Activated naive CD8-positive, alpha-beta T cell treated with anti-CD3 and anti-CD28 coated beads, Interleukin-2, amount 50 U/mL, for 24 hours (primary cell): ENCODE measurements at places on chromosomes 2 and 18.

DNA sequence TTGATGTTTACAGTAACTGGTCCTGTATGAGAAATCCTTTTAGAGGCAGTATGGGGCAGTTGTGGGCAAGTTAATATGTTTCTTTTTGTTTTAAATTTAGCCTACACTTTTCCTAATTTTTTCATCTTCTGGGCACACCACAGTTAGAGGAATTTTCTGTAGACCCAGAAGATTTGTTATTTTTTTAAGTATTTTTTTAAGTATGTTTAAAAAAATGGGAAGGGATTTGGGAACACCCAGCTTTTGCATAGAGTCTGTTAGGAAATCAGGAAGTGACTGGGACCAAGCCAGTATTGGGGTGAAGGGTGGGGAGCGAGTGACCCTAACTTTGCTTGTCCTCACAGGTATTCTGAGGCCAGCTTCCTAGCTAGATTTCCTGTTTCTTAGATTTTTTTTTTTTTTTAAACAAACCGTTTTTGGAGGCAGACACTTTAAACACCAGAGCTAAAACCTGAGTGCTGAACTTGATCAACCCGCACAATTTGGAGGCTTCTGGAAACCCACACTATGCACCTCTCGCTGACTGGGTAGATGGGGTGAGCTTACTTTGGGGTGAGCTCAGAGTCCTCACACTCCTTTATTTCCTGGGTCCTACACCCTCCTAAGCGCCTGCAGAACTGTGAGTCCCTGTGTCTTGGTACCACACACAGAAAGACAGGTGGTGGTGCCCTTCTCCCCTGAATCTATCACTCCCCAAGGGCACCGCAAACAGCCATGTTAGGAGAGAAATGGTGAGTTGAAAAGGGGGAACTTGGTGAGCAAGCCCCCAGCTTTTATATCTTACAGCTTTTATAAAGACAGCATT lies 5.2 kb downstream of the GATA6 start:
- peaks cover 2% of the 10 kb centered on the region for H3K36me3 ChIP-seq
- peaks cover 6% of the 10 kb centered on the region for H3K4me1 ChIP-seq
- H3K4me3 ChIP-seq: no peak overlapping the region
- H3K27me3 ChIP-seq: peaks cover 61% of the 10 kb centered on the region
- H3K27ac ChIP-seq: no peak overlapping the region

DNA sequence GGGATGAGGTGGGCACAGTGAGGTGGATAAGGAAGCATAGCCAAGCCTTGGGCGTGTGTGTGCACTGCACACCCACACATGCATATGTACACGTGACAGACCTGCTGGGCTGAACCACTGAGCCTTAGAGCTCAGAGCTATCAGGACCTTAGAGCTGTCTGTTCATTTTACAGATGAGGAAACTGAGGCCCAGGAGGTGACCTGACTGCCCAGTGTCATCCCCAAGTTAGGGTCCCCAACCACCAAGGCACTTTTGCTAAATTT lies 8.2 kb upstream of the SNED1 start:
- no peak for DNase-seq
- no peaks in the 10 kb centered on the region for H3K27me3 ChIP-seq
- H3K27ac ChIP-seq: no peak overlapping the region
- no peaks in the 10 kb centered on the region for H3K4me1 ChIP-seq
- no peaks in the 10 kb centered on the region for H3K36me3 ChIP-seq

GRCh38 chr2:233429175-233429897 lies 75.0 kb downstream of the DGKD start:
- peaks cover 65% of the 10 kb centered on the region for H3K4me1 ChIP-seq
- H3K27me3 ChIP-seq: no peaks in the 10 kb centered on the region
- H3K27ac ChIP-seq: no peak overlapping the region
- H3K4me3 ChIP-seq: no peak overlapping the region
- DNase-seq: no peak
- H3K36me3 ChIP-seq: peaks cover 43% of the 10 kb centered on the region

- peaks cover under 1% of the 10 kb centered on the region for H3K27me3 ChIP-seq
- H3K36me3 ChIP-seq: peaks cover 2% of the 10 kb centered on the region
- H3K27ac ChIP-seq: no peak overlapping the region
- no peak for DNase-seq
- H3K4me3 ChIP-seq: no peak overlapping the region
- H3K4me1 ChIP-seq: peaks cover 6% of the 10 kb centered on the region
Measured at GRCh38 chr2:15116830-15117229, 444.3 kb downstream of the NBAS start.

DNA sequence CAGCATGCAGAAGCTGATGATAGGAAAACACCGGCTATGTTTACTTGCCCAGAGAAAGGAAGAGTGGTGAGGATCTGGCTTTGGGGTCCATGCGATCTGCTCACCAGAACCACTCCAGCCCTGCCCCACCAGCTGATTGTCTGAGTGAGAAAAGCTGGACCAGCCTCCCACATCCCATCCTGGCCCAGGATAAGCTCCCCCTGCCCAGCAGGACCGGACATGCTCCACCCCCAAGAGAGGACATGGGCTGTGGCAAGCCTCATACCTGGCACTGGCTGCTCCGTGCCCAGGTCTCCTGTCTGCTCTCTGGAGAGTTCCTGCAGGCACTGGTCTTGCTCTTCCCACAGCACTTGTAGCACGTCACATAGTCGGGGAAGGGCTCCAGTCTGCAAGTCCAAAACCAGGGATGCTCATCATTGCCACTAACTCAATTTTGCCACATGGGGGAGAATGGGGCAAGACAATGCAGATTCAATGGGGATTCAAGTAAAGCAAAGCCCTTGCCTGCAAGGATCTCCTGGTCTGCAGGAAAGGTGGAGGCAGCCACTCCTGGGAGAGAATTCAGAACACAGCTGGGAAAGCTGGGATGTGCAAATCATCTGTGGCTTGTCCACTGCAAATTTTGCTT lies 30.0 kb downstream of the SCTR start:
- H3K27ac ChIP-seq: no peak overlapping the region
- peaks cover 2% of the 10 kb centered on the region for H3K36me3 ChIP-seq
- no peak for DNase-seq

GRCh38 chr2:77391119-77391518 lies 131.1 kb downstream of the LRRTM4 start:
- no peak overlapping the region for H3K27ac ChIP-seq
- H3K27me3 ChIP-seq: no peaks in the 10 kb centered on the region
- H3K4me3 ChIP-seq: no peak overlapping the region
- no peaks in the 10 kb centered on the region for H3K36me3 ChIP-seq

- no peak overlapping the region for H3K27ac ChIP-seq
- no peak for DNase-seq
- no peak overlapping the region for H3K4me3 ChIP-seq
- no peaks in the 10 kb centered on the region for H3K27me3 ChIP-seq
- no peaks in the 10 kb centered on the region for H3K4me1 ChIP-seq
- H3K36me3 ChIP-seq: no peaks in the 10 kb centered on the region
Measured at GRCh38 chr18:7604361-7604760, 37.2 kb downstream of the PTPRM start.

DNA sequence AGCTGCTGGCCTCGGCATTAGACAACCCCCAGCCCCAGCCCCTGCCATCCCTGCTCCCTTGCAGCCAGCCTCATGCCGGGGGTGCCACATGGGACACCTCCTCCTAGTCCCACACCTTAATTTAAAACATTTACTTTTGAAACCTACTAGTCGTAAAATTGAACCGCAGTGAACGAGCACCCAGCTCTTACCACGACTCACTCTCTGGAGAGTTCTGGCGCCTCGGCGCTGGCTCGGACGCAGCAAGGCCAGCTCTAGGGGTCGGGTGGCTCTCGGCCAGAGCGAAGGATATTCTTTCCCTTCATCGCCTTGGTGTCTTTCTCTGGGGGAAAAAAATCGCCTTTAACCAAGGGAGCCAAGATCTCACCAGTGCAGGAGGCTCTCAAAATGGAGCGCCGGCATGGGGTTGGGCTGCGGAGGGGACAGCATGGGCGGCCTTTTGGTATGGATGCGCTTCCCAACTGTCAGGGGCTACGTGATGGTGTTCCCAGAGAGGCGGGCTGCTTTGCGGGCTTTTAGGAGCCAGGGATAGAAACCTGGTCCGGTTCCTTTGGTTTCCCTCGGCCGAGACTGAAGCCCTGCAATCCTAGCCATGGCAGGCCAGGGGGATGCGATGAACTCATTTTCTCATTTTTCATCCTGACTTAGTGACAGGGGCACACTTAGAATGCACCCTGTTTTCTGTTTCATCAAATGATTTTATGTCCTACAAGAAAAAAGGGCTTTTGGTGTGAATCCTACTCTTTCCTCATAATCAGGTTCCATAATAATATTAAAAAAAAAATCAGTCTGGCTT lies 2.0 kb downstream of the HPCAL1 start:
- H3K36me3 ChIP-seq: peaks cover 4% of the 10 kb centered on the region
- peak overlapping the region; percentile 97 for H3K4me3 ChIP-seq
- peaks cover 70% of the 10 kb centered on the region for H3K4me1 ChIP-seq
- peak overlapping the region; percentile 80 for H3K27ac ChIP-seq

DNA sequence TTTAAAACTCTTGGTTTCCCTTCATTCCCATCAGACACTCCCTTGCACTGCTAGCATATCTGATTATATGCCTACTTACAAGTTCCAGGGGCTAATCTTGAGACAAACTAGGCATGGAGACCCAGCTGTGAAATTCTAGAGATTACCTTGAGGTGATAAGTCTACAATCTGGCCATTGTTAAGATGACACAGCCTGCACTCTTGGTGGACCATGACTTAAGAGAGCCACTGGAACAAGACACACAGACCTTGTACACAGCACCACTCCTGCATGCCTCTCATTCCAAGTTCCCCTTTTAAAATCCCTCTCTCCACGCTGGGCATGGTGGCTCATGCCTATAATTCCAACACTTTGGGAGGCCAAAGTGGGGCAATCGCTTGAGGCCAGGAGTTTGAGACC lies 387.2 kb upstream of the DCC start:
- no peak overlapping the region for H3K4me3 ChIP-seq
- no peaks in the 10 kb centered on the region for H3K36me3 ChIP-seq
- no peak for DNase-seq
- H3K27me3 ChIP-seq: no peaks in the 10 kb centered on the region
- H3K4me1 ChIP-seq: no peaks in the 10 kb centered on the region
- no peak overlapping the region for H3K27ac ChIP-seq

- H3K4me1 ChIP-seq: peaks cover 1% of the 10 kb centered on the region
- H3K4me3 ChIP-seq: no peak overlapping the region
- peaks cover 29% of the 10 kb centered on the region for H3K36me3 ChIP-seq
- H3K27ac ChIP-seq: no peak overlapping the region
Measured at GRCh38 chr2:143505542-143505941, 376.3 kb downstream of the ARHGAP15 start.

DNA sequence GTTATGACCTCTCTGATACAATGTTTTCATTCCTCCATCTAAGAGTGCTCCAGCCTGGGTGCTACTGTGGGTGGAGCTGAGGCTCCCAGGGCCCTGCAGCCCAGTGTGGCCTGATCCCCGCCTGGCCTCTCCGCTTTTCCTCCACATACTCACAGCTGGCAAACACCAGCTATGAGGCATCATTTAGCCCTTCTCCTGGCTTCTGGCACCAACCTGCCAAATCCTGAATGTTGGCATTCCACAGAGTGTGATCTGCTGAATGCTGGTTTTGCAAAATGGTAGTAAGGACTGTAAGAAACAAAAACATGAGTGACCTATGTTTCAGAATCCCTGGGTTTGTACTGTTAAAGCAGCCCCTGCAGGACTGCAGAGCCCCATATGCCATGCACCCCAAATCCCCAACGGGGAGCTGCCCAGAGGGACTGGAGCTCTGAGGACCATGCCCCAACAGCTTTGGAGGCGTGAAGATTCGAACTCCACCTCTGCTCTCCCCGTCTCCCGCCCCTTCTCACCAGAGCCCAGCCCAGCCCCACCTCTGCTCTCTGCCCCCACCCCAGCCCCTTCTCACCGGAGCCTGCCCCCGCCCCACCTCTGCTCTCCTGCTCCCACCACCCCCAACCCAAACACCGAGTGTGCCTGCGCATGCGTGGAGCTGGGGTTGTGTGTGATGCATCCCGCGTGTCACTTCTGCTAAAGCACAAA lies 4.2 kb downstream of the SLC66A2 start:
- H3K27ac ChIP-seq: no peak overlapping the region
- peaks cover 12% of the 10 kb centered on the region for H3K36me3 ChIP-seq
- no peak overlapping the region for H3K4me3 ChIP-seq
- no peak for DNase-seq
- peaks cover 50% of the 10 kb centered on the region for H3K4me1 ChIP-seq

- peaks cover 10% of the 10 kb centered on the region for H3K27me3 ChIP-seq
- DNase-seq: no peak
- no peaks in the 10 kb centered on the region for H3K4me1 ChIP-seq
- no peak overlapping the region for H3K27ac ChIP-seq
- no peak overlapping the region for H3K4me3 ChIP-seq
Measured at GRCh38 chr2:234770031-234770506, 181.7 kb upstream of the SH3BP4 start.

DNA sequence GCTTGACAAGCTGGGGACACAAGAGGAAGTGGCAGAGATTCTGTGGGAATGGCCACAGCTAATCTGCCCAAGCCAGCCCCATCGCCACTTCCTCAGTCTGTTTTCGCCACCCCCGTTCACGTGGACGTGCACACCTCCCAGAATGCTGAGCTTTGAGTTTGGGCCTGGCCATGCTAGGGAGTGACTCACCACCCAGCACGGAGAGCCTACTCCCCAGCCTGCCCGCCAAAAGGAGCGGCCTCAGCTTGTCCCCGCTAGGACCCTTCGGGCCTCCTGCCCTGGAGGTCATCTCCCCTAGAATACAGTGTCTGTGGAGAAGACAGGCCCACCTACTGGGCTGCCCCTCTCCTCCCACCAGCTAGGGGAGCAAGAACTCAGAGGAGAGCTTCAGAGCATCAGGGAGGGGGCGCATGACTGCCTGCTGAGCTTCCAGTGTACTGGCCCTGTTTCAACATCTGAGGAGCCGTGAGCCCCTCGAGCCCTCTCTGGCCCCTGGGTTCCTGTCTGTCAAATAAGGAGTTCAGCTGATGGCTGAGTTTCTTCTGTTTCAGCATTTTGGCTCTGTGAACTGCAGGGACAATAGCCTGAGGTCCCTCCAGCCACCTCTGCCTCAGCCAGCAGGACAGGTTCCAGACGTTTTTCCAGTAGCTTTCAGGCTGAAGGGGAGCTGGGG lies 5.1 kb downstream of the SLC35F6 start:
- no peak overlapping the region for H3K4me3 ChIP-seq
- H3K36me3 ChIP-seq: peaks cover 7% of the 10 kb centered on the region
- H3K27ac ChIP-seq: no peak overlapping the region
- H3K27me3 ChIP-seq: no peaks in the 10 kb centered on the region

GRCh38 chr2:71721362-71721665 lies 268.0 kb downstream of the DYSF start:
- H3K36me3 ChIP-seq: no peaks in the 10 kb centered on the region
- H3K4me3 ChIP-seq: no peak overlapping the region
- H3K27ac ChIP-seq: no peak overlapping the region
- H3K27me3 ChIP-seq: peaks cover 3% of the 10 kb centered on the region

DNA sequence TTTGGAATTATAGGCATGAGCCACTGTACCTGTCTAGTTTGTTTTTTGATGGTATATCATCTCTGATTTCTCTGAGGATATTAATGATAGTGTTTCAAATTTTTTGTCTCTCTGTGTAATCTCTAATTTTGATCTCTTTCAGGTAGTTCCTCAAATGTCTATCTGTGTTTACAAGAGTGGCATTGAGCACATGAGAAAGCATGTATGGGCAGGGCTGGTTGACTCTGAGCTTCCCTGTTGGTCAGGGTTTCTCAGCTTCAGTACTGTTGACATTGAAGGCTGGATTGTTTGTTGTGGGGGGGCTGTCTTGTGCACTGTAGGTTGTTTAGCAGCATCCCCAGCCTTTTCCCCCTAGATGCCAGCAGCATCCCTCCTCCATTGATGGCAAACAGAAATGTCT lies 79.9 kb downstream of the TMEM247 start:
- no peak overlapping the region for H3K4me3 ChIP-seq
- no peak for DNase-seq
- H3K27me3 ChIP-seq: no peaks in the 10 kb centered on the region
- no peak overlapping the region for H3K27ac ChIP-seq
- peaks cover 27% of the 10 kb centered on the region for H3K36me3 ChIP-seq

- DNase-seq: no peak
- H3K4me1 ChIP-seq: peaks cover 27% of the 10 kb centered on the region
- no peak overlapping the region for H3K4me3 ChIP-seq
- peak overlapping the region; percentile 67 for H3K27ac ChIP-seq
- peaks cover 4% of the 10 kb centered on the region for H3K36me3 ChIP-seq
- H3K27me3 ChIP-seq: no peaks in the 10 kb centered on the region
Measured at GRCh38 chr2:196962325-196962724, 35.8 kb upstream of the PGAP1 start.
